ENCODE measurements at places on chromosomes 5 and 9.

DNA sequence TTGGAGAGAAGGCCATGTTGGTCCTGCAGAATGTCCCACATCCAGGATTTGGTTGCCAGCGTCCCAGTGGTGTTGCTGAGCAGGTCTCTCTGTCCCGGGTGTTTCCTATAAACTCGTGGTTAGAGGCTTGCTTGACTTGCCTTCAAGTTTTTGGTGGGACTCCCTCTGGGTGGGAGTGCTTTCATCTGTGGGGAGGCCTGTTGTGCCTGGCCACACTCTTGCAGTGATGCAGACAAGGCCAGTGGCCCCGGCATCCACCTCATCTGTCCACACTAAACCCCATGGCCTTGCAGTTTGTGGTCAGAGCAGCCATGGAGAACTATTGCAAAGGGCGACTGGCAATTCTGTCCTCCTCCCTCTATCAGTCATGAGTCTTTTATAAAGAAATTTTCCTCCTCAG lies 71.8 kb downstream of the PHF2 start:
- no peak for DNase-seq

GRCh38 chr9:86303316-86303975 lies 21.1 kb upstream of the ISCA1 start:
- DNase-seq, result no peak

- DNase-seq, result no peak
Observed at GRCh38 chr9:4936277-4936676, 48.8 kb upstream of the JAK2 start.

DNA sequence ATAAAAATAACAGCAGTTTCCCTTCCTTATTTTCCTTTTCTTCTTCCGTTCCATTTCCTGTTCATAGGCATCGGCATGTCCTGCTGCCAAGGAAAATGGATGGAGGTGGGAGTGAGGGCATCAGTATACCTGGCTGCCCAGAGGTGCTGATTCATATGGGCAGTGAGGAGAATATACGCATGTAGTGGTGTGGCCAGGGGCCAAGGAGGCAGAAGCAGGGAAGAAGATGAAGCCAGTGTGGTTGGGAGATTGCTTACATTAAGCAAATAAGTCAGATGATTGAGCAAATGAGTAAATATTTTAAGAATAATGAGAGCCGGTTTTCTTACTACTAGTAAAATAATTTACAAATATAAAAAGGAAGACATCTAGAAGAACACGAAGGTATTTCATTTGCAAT lies 344.9 kb upstream of the PAPPA start:
- no peak for DNase-seq

- DNase-seq, result no peak
Observed at GRCh38 chr5:177963966-177964365, 32.1 kb downstream of the PROP1 start.

DNA sequence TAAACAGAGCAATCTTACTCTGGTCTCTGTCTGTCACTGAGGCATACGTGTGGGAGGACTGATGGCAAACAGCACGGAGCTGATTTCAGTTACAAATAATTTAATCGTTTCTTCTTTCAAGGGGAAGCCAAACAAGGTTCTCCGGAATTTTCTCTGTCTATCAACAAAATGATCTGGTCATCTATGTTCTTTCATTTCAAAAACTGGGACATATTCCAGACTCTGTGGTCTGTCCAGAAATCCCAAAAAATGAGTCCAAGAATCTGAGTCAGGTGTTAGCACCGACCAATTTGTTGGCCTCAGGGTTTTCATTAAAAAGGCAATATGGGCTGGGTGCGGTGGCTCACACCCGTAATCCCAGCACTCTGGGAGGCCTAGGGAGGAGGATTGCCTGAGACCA lies 69.9 kb upstream of the ZNF608 start:
- no peak for DNase-seq

- DNase-seq, result no peak
Observed at GRCh38 chr5:149915392-149916260, 29.0 kb downstream of the PDE6A start.

DNA sequence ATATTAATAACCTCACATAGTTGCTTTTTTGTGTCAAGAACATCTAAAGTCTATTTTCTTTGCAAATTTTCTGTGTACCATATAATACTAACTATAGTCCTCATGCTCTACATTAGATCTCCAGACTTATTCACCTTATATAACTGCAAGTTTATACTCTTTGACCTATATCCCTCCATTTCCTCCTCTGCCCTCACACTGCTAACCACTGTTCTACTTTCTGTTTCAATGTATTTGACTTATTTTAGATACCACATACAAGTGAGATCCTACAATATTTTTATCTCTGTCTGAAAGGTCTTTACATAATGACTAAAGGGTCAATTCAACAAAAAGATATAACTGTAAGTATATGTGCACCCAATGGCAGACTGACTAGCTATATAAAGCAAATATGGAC lies 789.7 kb upstream of the ZNF608 start:
- DNase-seq, result no peak

DNA sequence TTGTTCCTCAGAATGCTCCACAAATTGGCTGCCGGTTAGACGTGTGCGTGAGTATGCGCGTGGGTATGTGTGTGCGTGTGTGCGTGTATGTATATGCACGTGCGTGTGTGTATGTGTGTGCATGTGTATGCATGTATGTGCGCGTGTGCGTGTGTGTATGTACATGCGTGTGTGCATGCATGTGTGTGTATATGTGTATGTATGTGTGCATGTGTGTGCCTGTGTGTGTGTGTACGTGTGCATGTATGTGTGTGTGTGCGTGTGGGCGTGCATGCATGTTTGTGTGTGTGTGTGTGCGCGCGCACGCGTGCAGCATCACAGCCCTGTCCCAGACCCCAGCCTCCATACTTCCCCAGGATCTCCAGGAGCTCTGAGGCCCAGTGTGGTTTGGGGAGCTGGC lies 183.1 kb upstream of the IER5L start:
- no peak for DNase-seq

DNA sequence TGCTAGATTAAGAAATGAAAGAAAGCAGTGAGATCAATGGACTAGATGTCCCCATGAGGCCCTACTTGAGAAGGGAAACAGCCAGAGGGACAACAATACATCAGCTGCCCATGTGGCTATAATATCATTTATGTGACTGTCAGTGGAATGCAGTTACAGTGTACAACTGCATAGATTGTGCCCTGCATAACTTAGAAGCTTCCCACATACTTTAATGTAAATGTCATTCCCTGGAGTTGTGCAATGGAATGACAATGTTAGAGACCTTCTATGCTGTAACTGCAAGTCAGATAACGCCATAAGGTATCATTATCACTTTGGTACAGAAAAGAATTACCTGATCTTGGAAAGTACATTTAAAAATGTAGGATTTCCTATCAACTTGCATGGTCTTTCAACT lies 67.4 kb downstream of the FBN2 start:
- no peak for DNase-seq

DNA sequence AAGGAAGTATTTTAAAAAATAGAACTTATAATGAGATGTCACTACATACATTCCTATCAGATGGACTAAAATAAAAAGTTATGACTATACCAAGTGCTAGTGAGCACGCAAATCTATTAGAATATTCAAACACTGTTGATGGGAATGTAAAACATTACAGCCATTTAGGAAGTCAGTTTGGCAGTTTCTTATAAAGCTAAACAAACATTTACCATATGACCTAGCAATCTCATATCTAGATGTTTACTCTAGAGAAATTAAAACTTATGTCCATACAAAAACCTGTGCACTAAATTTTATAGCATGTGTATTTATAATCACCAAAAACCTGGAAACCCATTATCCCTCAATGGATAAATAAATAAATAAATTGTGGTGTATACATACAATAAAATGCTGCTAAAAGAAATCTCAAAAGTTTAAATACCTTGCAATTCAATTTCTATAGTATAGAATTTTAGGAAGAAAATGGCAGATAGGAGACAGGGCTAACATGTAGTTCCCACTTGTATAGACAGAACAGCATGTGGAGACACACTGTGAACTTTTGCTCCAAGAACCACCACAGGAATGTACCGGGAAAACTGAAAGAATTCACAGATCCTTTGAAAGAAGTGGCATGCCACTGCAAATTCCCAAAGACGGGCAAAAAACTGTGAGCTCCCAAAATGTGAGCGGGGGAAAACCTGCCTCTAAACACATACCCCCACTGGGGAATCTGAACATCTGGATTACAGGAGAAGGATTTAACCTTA lies 174.6 kb upstream of the SPEF2 start:
- DNase-seq, result no peak

GRCh38 chr5:129857116-129857515 lies 47.1 kb upstream of the CHSY3 start:
- DNase-seq, result no peak

- no peak for DNase-seq
Observed at GRCh38 chr9:72875221-72875620, 77.6 kb downstream of the ALDH1A1 start.

- no peak for DNase-seq
Observed at GRCh38 chr5:10036136-10036815, 213.4 kb downstream of the ATPSCKMT start.

DNA sequence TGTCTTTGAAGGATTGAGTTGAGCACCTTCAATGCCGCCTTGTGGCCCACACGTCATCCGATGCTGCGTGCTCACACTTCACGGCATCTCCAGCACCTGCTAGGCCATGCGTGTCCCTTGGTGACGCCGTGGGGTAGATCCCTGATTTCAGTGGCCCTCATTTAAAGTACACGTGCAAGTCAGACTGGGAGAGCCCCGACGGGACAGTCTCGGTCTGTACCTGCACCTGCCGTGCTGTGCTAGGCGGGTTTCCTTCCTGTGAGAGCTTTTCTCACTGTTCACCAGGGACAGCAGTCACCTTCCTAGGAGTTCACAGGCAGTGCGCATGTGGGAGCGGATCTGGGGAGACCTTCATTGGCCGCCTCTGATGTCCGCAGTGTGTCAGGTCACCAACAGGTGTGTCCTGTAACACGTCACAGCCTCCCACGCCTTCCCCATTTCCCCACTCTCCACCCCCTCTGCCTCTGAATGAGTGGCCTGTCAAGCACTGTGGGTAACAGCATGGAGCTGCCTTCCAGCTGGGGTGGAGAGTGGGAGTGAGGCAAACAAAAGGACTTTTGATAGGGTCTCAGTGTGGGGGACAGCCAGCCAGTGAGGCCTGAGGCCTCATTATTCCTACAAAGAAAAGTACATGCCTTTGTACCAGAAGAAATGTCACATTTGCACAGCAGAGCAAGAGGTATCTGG lies 236.4 kb downstream of the FANCC start:
- no peak for DNase-seq

- DNase-seq, result no peak
Observed at GRCh38 chr9:115353681-115354080, 235.7 kb upstream of the TNC start.

- DNase-seq, result no peak
Observed at GRCh38 chr9:125996791-125997190, 249.6 kb downstream of the PBX3 start.

DNA sequence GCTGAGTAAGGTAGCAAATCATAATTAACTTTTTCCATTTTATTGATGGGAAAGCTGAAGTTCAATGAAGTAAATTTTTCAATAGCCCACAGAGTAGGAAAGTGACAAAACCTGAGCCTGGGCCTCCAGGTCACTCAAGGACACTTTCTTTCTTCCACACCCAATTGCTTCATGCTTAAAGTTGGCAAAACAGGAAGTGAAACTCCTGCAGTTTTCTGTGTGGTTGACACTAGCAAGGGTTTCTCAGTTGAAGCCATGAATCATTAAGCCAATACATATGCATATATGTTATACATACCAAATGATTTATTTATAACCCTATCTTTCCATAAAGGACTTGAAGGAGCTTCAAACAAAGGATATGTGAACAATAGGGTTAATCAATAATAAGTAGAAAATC lies 13.9 kb downstream of the TLR4 start:
- DNase-seq, result no peak

GRCh38 chr9:108273988-108274387 lies 581.8 kb downstream of the ACTL7B start:
- DNase-seq, result no peak

DNA sequence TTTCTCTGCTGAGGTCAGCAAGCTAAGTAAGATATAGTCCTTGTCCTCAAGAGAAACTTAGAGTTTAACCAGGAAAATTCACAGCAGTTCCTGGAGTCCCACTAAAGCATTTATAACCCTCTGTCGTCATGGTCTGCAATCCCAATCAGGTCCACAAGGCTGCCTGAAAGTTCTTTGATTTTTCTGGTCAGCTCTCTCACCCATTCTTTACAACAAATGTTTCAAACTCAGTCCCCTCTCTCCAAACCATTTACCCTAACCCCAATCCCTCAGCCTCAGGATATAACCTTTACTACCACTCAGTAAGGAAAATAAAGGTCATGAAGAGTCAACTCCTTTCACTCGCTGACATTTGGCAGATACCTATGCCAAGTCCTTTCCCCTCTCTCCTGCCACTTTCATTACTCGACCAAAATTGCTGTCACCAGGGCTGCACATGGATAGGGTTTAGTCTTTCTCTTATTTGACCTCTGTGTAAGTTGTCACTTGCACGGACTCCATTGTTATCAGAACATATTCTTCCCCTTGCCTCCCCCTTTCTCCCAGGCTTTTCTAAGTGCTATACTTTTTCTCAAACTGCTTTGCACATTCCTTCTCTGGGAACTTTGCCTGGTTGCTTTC lies 936.6 kb downstream of the NR2F1-AS1 start:
- no peak for DNase-seq

GRCh38 chr5:37867654-37868053 lies 27.8 kb upstream of the GDNF start:
- no peak for DNase-seq

DNA sequence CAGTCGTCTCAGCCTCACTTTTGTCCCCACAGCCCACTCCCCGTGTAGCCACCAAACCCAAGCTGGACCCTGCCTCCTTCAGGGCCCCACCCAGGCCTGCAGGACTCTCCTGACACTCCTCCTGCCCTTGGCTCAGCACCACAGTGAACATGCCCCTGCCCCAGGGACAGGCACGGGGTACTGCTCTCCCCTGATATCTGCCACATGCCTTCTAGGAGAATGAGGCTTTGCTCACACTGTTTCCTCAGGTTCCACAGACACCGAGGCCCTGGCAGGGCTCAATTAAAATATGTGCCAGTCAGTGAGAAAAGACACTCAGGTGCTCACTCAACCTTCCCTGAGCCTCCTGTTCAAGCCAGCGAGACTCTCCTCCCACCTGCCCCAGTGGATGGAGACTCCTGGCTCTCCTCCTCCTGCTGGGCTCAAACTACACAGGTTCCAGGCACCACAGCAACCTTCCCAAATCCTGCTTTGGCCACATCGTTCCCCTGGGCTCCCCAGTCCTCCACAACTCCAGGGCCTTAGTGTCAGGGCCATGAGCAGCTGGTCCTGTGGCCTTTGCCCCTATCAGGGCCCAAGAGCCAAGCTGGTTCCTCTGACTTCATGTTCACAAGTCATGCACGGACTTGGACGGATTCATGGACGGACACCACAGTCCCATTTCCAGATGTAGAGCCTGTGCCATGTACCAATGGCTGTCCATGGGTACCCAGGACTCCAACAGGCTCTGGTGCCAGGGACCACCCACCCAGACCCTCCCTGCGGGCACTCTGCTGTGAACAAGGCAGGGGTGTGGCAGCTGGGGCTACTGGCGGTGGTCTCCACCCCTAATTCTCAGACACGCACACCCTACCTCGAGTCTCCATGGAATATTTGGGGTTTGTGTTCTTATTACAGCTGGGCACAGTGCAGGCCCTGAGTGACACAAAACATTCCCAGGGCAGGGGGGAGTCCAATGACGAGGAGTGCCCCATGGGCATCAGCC lies 36.6 kb downstream of the BICD2 start:
- no peak for DNase-seq

- DNase-seq, result no peak
Observed at GRCh38 chr5:89417990-89418389, 535.0 kb upstream of the MEF2C start.

Data from stimulated activated CD8-positive, alpha-beta memory T cell treated with anti-CD3 and anti-CD28 coated beads, Interleukin-2, amount 100 ng/mL, for 1 hour (primary cell).